Fibroblast of lung (primary cell): ENCODE measurements at places on chromosomes 7 and 10. TPM values are rescaled to one million over a fixed set of nuclear protein-coding genes. Genes with fewer than 3 reads are reported as not detected.

The KLF14 gene
- under 0.01 TPM in 2 replicates for total RNA-seq

The C7orf57 gene
- not detected in 2 replicates for total RNA-seq

The LFNG gene
- total RNA-seq = 0.33 and 0.77 TPM in 2 replicates

The CACNB2 gene
- total RNA-seq = 0.66 and 1.5 TPM in 2 replicates

The NUDT1 gene
- total RNA-seq = 9.5 and 28.4 TPM in 2 replicates

The NEUROG3 gene
- not detected in 2 replicates for total RNA-seq

The LRMDA gene
- total RNA-seq = 1.0 and 2.0 TPM in 2 replicates

The NANOS1 gene
- total RNA-seq = 1.0 and 1.2 TPM in 2 replicates

The DOCK4 gene
- total RNA-seq = 30.3 and 39.3 TPM in 2 replicates

The AZGP1 gene
- not detected in 2 replicates for total RNA-seq

The MLXIPL gene
- 0.51 TPM in 1 of 2 replicates, not detected in the other for total RNA-seq

The HPS1 gene
- total RNA-seq = 28.8 and 44.6 TPM in 2 replicates

The ACSL5 gene
- 1.7 and 4.6 TPM in 2 replicates for total RNA-seq

The ATRNL1 gene
- total RNA-seq = 0.33 and 1.0 TPM in 2 replicates

The ZNF107 gene
- total RNA-seq = 1.0 and 1.7 TPM in 2 replicates

The TMEM229A gene
- not detected in 2 replicates for total RNA-seq

The RPP38 gene
- total RNA-seq = 14.6 and 15.4 TPM in 2 replicates

The OR2A14 gene
- total RNA-seq = not detected in 2 replicates

The TACR2 gene
- total RNA-seq = 0.17 and 0.26 TPM in 2 replicates

The CRHR2 gene
- total RNA-seq = not detected in 2 replicates

The INTS1 gene
- 22.9 and 35.5 TPM in 2 replicates for total RNA-seq

The MMS19 gene
- 43.7 and 64.7 TPM in 2 replicates for total RNA-seq

The LRGUK gene
- total RNA-seq = under 0.01 and 0.17 TPM in 2 replicates

The DNMBP gene
- total RNA-seq = 5.9 and 12.9 TPM in 2 replicates

The TUBAL3 gene
- total RNA-seq = not detected in 2 replicates

The CLEC5A gene
- not detected in 2 replicates for total RNA-seq
